ENCODE measurements at places on chromosomes 11 and 22. TPM values are rescaled to one million over a fixed set of nuclear protein-coding genes. Genes with fewer than 3 reads are reported as not detected.

- no peak for DNase-seq
These were observed 28.1 kb downstream of the RTN3 start for GRCh38 chr11:63709336-63709884.

DNA sequence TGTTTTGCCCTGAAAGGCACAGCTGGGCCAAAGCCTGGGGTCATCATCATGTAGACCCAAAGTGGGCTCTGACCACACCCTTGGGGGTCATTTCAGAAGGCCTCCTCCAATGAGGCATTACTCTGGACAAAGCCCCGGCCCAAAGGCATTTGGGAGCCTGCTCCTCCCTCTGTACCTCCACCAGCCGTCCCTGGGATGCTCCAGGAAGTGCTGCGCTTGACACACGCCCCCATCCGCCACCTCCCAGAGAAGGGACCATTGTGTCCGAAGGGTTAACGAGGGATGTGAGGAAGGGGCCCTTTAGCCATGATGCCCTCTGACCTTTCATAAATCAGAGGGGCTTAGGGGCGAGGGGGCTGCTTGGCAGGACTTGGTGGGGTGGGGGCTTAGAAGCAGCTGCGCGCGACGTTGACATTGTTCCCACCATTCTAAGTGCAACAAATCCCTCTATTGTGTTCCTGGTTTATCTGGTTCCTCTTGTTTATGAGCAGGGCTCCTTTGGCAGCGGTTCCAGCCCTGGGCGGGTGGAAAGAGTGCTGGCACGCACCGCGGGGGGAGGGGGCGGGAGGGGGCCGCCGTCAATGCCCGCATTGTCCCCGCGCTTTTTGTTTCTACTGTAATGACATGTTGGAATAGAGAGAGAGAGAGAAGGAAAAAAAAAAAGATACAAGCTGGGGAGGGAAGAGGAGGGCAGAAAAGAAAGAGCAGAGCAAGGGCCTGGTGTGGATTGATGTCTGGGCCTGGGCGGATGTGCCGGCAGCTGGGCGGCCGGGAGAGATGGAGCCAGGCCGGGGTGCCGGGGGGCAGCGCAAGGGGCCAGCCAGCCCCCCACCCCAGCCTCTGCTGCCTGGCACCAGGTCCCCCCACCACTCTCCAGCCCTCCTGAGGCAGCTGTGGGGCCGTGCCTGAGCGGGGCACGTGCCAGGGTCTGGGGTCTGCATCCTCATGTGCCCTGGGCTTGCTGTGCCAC, 32.1 kb upstream of the SOX10 start:
- DNase-seq: no peak

GRCh38 chr11:9606809-9607510, 33.5 kb downstream of the WEE1 start:
- no peak for DNase-seq

DNA sequence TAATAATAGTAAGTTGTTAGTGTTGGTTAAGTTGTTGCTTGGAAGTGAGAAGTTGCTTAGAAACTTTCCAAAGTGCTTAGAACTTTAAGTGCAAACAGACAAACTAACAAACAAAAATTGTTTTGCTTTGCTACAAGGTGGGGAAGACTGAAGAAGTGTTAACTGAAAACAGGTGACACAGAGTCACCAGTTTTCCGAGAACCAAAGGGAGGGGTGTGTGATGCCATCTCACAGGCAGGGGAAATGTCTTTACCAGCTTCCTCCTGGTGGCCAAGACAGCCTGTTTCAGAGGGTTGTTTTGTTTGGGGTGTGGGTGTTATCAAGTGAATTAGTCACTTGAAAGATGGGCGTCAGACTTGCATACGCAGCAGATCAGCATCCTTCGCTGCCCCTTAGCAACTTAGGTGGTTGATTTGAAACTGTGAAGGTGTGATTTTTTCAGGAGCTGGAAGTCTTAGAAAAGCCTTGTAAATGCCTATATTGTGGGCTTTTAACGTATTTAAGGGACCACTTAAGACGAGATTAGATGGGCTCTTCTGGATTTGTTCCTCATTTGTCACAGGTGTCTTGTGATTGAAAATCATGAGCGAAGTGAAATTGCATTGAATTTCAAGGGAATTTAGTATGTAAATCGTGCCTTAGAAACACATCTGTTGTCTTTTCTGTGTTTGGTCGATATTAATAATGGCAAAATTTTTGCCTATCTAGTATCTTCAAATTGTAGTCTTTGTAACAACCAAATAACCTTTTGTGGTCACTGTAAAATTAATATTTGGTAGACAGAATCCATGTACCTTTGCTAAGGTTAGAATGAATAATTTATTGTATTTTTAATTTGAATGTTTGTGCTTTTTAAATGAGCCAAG, 2.7 kb downstream of the NEAT1 start:
- DNase-seq: no peak

DNA sequence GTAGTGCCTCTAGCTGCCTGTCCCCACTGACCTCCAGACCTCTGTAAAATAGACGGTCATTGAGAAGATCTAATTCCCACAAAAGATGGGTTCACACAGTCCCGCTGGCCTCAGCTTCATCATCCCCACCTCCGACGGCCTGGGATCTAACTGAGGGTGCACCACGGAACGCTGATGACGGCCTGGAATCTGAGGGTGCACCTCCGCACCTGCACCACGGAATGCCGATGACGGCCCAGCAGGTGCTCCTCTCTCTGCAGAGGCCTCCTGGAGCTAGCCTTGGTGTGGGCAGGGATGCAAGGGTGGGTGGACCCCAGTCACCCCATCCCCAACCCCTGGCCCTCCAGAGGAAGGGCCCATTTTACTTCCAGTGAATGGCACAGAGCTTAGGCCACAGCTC, 77.3 kb downstream of the PHF21B start:
- DNase-seq: no peak

DNA sequence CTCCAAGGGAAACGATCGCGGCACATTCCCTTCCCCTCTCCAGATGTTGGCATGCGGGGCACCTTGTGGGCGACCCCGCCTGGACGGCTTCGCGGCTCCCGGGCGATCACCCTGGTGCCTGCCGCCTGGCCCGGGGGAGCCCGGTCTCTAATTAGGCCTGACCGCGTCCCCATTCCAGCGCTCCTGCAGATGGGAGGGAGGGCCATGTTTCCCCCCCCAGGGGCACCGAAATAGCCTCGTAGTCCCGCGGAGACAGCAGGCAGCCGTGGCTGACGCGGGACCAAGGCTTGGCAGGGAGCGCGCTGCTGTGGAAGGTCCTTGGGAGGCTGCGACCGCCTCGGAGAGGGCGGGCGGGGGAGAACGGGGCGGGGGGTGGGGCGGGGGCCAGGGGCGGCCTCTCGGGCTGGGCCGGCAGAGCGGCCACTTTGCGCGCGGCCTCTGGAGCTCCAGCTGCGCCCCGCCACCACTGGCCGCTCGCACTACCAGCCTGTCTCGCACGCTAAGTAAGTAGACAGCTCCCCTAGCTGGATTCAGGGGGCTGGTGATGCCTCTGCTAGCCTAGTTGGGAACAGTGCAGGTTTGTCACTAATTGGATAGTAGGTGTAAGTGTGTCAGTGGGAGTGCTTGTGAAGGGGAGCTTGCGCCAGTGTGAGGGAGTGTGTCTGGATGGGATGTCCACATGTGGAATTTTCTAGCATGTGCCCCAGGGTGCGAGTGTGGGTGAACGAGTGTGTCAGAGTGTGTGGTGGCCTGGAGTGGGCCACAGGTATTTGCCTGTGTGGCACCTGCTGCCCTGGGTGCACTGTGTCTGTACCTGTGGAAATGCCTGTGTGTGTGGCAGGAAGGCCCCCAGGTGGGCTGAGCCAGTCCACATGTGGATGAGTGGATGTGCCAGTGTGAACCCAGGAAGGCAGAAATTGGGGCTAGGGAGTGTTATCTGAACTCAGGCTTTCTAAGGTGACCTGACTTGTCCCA, at the start of gene INSC:
Gene INSC (plus strand): TSS at position 423 of the 975 bp plus-strand sequence. CDS start 34,252 bp downstream, outside the sequence.
- no peak for DNase-seq

- DNase-seq: no peak
These were observed 226.4 kb downstream of the FAM181B start for GRCh38 chr11:82507288-82507687.

DNA sequence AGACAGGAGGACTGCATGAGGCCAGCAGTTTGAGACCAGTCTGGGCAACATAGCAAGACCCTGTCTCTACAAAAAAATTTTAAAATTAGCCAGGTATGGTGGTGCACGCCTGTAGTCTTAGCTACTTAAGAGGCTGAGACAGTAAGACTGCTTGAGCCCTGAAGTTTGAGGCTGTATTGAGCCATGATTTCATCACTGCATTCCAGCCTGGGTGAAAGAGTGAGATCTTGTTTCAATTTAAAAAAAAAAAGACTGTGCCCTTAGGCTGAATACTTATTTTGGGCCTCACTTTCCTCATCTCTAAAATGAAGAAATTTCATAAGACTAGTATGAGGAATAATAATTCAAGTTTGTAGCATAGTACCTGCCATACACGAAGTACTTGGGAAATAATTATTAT, 6.9 kb downstream of the AQP11 start:
- DNase-seq: no peak

SLC22A25 gene
- total RNA-seq: 0.31 TPM
